ENCODE measurements at places on chromosomes 13 and 19.

DNA sequence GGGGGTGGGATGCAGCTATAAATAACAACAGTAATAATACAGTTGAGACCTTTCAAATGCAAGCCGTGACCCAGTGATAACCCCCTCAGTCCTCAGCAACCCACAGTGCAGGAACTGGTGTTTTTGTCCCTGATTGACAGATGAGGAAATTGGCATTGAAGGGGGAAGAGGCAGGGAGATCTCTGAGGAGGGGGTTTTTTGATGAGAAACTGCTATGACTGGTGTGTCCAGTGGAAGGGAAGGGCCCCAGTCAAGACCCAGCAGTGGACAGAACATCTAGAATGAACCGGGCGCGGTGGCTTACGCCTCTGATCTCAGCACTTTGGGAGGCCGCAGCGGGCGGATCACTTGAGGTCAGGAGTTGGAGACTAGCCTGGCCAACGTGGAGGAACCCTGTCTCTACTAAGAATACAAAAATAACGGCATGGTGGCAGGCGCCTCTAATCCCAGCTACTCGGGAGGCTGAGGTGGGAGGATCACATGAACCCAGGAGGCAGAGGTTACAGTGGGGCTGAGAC, 1.9 kb downstream of the MAP1S start:
- DNase-seq, result no peak

GRCh38 chr19:55809381-55810058, 22.3 kb downstream of the NLRP11 start:
- peak; percentile 32 for DNase-seq

DNA sequence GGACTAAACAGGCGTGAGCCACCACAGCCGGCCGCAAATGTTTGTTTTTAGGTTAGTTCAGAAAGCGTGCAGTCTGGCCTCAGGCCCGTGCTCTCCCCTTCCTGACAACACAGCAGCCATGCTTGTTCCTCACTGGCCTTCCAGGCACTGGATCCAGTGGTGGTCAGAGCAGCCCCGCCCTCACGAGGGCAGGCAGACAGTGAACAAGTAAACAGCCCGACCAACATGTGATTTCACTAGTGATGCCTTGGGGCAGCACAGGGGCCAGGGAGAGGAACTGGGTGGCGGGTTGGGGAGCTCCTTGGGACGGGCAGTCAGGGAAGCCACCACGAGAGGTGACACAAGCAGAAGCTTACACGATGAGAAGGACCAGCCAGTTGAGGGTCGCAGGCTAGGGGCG, 40.8 kb downstream of the CAPN12 start:
- no peak for DNase-seq

GRCh38 chr13:29434217-29434945, 161.1 kb downstream of the SLC7A1 start:
- DNase-seq, result no peak

GRCh38 chr19:52535771-52536447, 8.4 kb downstream of the ZNF808 start:
- peak; percentile 89 for DNase-seq

DNA sequence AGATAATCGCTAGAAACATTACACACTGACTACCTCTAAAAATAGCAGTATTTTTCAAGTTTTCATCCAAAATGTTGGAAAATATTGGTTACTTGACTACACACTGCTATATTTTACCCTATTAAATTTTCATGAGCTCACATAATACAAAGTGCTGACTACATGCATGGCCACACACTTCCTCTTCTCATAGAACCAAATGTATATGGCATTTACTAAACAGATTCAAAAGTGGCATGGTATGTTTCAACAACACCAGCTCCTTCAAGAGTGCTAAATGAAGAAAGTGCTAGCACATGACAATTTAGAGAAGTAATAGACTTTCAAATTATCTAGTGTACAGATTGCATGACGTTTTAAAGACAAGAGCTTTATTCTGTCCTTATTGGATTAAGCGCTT, 780.4 kb upstream of the SLITRK6 start:
- no peak for DNase-seq

GRCh38 chr13:106121173-106121754, 414.2 kb downstream of the EFNB2 start:
- no peak for DNase-seq

GRCh38 chr19:45693106-45693788, 781 bp downstream of the QPCTL start:
- DNase-seq, result peak; percentile 67

DNA sequence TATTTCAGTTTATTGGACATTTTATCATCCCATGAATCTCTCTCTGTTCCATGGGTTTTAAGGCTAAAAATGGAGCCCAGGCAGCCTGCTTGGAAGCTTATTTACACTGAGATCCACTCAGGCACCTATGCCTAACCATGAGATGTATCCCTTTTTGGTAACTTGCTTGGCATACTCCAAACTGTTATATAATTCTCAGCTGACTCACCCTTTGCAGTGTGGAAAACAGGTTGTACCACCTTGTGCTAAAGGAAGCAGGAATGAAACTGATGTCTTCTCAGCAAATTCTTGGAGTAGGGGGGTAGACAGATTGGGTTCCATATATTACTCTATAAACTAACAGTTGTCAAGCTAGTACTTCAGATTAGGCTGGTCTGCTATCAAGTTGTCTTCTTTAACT, 483.6 kb downstream of the KLF5 start:
- DNase-seq, result no peak

- DNase-seq, result no peak
Observed at GRCh38 chr19:46159418-46160232, 11.6 kb downstream of the IGFL2 start.

DNA sequence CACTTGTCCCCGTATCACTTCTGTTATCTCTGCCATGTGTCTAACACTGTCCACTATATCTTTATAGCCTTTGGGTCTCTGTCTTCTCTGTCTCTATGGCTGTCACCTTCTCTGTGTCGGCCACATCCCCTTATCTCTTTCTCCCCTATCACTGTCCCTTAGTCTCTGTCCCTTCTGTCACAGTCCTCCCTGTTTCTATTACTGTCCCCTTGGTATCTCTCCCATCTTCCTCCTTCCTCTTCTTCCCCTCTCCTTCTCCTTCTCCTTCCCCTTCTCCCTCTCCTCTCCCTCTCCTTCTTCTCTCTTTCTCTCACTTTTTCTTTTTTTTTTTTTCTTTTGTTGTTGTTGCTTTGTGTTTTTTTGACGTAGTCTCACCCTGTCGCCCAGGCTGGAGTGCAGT, 34.7 kb upstream of the LRRC4B start:
- DNase-seq, result no peak

GRCh38 chr19:4523306-4524110, 5.2 kb upstream of the PLIN4 start:
- DNase-seq, result peak; percentile 14

GRCh38 chr19:5340637-5341447, at the start of gene PTPRS:
Gene PTPRS (minus strand): TSS chr19:5340812. CDS start chr19:5286140, 54,672 bp downstream.
- peak; percentile 54 for DNase-seq

- no peak for DNase-seq
Observed at GRCh38 chr19:33414667-33415605, 41.4 kb downstream of the CEBPG start.

DNA sequence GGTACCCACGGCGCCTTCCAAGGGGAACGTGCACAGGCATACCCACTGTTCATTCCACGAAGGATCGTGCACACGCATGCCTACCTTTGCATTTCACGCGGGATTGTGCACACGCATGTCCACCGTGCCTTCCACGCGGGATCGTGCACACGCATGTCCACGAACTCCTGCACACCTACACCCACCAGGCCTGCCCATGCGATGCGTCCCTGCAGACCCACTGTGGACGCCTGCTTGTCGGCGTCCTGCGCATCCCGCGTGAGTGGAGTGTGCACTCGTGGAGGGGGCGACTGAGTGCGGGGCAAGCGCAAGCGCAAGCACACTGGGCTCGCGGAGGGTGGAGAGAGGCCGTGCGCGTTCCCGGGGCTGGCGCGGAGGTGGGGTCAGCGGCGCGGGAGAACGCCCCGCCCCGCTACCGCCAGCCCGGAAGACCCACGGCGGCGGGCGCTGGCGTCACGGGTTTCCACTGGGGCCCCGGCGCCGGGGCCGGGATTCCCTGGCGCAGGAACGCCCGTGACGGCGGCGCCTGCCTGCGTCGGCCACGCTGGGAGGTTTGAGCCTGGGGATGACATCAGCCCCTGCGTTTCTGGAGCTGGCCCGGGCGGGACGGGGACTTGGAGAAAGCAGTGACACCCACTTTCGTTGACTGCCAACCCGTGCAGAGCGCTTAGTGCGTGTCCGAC, 18.7 kb downstream of the GADD45B start:
- DNase-seq, result peak; percentile 61

- DNase-seq, result no peak
Observed at GRCh38 chr13:42553098-42554046, 20.6 kb upstream of the TNFSF11 start.

DNA sequence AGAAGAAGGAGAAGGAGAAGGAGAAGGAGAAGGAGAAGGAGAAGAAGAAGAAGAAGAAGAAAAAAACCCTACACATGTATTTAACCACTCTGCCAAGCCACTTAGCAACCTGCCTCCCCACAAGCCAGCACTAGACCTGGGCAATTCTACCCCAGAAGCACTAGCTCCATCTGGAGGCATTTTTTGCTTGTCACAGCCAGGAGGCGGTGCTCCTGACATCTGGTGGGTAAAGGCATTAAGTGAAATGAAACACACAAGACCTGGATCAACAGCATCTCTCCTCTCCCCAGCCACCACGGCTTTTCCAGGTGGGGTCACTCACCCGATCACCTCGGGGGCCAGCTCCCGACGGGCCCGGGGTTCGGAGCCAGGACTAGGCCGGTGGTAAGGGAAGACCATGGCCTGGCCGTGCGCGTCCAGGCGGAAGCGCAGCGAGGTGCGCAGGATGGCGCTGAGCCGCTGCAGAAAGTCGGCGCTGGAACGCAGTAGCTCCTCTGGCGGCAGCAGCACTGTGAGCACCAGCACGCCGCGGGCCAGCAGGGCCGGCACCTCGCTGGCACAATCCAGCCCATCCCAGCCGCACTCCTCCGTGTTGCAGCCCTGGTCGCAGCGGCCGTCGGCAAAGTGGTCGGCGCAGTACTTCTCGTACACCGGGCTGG, 26.9 kb downstream of the NOTCH3 start:
- no peak for DNase-seq

DNA sequence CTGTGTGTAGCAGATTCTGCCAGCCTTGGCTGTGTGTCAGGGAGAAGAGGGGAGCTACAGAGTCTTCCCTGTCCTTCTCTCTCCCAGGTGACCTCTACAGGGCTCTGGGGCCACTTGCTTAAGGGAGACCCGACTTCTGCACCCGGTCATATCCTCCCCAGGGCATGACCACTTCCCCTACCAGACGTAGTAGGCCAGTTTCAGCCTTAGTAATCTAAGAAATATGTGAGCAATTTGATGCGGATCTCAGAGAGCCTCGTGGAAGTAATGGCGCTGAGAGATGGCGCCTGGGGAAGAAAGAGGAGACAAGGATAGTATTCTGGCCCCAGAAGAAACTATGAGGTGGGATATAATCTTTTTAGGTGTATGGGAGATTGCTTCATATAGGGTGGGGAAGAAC, 41.9 kb downstream of the NFIX start:
- DNase-seq, result no peak

DNA sequence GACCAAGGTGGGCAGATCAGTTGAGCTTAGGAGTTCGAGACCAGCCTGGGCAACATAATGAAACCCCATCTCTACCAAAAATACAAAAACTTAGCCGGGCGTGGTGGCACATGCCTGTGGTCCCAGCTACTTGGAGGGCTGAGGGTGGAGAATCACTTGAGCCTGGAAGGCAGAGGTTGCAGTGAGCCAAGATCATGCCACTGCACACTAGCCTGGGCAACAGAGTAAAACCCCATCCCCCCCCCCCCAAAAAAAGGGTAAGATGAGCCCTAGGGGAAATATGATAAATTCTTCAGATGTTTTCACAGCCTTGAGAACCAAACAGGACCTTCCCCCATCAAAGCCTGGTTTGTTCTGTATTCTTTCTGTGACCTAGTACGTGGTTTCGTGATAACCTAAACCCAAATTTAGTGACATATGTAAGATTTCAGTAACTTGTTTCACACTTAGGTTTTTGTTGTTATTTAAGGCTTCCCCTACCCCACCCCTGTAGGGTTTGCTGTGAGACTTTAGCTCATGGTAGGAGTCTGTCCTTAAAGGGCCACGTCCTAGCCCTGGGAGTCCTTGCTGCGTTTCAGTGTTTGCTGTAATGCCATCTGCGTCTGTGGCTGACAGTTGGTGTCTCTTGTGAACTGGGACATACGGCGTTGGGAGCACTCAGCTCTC, 49.6 kb downstream of the MYO9B start:
- DNase-seq, result peak; percentile 78

DNA sequence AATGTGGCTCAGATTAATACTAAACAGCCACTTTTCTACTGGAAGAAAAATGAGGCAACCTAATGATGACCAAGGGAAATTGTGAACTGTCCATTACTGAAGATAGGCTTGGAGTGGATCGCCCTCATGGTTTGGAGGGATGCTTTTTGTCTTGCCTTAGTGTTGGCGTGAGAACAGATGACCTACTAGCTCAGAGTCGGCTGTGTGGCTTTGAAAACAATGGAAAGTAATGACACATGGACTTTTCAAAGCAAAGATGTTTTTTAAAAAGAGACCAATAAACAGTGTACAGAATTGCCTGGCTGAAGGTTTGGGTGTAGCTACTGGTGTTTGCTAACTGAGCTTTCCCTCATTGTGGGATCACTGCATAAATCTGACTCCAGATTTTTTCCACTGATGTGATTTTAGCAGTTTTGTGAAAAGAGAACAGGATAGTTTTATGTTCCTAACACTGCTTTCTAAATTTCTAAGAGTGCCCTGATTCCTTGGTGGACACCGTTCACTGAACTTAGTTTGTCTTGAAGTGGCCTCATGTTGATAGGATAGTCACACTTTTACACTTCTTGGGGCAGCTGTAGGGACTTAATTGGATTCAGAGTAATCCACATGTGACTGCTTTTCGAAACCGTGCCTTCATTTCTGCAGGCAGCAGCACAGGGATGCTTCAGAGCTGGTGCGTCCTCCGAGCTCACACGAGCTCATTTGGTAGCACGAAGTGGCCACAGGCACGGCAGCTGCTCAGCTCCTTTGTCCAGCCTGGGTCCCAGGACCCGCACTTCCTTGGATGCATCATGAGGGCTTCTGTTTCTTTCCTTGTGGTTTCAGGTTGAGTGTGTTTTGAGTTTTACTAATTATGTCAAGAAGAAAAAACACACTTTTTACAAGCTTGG, 4.3 kb downstream of the CEBPG start:
- no peak for DNase-seq

- DNase-seq, result no peak
Observed at GRCh38 chr19:35116072-35116801, 614 bp downstream of the FXYD3 start.

GRCh38 chr13:38418286-38418685, 68.6 kb downstream of the UFM1 start:
- DNase-seq, result no peak

DNA sequence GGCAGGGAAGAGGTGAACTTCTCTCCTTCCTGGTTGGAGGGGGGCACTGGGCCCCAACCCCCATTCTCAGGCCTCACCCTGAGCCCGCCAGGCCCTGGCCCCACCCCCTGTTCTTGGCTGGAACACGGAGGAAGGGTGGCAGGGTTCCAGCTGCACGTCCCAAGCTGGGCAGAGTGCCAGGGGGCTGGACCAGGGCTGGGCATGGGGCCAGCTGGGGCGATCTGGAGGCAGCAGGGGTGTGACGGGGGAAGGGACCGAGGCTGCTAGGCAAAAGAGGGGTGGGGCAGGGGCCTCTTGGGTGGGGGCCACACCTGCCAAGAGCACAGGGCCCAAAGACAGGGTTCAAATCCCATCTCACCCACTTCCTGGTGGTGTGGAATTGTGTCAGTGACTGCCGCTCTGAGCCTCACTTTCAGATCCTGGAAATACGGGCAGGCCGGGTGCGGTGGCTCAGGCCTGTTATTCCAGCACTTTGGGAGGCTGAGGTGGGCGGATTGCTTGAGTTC, 2.2 kb downstream of the HIF3A start:
- no peak for DNase-seq

Data from CD4-positive, alpha-beta T cell treated with Interleukin-4 for 1 hour (primary cell).